DND-41 (cell line): ENCODE measurements at places on chromosomes 1 and 21.

DNA sequence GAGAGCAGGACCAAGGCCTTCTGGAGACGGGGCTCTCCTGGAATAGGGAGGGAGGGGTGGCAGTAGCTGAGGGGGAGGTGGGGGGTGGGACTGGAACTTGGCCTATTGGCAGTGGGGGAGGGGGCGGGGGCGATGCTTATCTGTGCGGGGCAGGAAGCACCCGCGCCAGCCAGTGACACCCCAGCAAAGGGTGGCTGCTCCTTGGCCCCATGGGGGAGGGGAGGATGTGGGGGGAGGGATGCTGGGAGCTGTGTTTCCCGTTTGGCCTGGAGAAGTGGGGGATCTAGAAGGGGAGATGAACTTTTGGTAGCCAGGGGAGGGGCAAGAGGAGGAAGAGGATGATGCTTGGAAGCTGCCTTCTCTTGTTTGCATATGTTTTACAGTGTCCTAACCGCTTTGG, 11.0 kb downstream of the ZBTB7B start:
- peak; percentile 32 for DNase-seq

DNA sequence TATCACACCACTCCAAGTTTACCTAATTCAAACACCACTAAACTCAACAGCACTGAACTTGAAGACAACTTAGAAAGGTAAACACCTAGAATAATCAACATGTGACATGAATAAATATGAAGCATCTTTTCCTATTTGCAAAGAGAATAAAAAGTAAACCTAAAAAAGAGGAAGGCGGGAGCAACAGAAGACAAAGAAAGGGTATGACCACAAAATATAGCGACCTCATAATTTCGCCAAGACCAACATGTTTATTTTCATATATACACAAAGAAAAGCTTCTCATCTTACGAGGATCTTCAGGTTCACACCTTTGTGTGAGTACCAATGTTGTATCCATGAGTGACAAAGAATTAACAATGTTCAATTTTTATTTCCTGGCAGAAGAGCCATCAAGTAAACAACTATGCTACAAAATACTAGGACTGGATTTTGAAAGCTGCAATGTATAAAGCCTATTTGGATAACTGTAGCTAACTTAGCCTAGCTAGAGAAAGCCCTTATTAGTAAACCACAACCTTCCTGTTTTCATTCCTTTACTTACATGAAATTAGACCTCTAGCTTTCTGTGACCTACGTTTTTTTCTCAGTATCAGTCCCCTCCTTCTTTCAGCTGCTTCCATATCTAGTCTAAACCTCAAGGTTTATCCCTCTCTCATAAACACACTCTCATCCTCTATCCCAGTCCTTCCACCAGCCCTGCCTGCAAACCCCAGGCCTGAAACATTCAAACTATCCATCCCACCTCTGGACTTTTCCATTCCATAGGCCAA, 21.3 kb upstream of the PHTF1 start:
- DNase-seq: no peak

DNA sequence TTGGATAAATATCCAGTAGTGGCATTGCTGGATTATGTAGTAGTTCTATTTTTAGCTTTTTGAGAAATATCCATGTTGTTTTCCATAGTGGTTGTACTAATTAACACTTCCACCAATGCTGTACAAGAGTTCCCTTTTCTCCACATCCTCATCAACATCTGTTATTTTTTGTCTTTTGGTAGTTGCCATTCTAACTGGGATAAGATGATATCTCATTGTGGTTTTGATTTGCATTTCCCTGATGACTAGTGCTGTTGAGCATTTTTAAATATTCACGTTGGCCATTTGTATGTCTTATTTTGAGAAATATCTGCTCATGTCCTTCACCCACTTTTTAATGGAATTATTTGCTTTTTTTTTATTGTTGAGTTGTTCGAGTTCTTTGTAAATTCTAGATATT, 183.9 kb downstream of the PTPRU start:
- no peak for DNase-seq

GRCh38 chr1:91549041-91549735, 48.5 kb downstream of the CDC7 start:
- DNase-seq: peak; percentile 63

GRCh38 chr1:201486187-201486586, 17.2 kb upstream of the PHLDA3 start:
- DNase-seq: no peak
